ENCODE measurements at places on chromosomes 2 and 18.

DNA sequence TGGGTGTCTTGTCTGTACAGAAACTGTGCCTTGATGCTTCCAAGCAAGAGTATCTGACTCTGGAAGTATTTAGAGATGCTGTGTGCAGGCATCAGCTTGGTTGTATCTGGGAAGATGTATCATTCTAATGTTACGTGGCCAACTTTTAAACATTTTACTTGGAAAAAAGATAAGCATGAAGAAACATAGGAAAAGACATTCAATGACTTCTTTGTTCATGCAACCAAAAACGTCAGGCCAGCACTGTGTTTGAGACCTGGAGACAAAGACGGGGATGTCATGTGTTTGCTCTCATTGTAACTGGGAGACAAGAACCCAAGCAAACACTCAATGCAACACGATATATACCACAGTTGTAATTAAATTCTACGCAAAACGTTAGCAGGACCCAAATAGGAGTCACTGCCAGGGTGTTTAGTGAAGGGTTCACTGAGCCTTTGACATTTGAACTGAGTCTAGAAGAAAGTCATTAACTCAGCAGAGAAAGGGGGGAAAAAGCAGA is 8.9 kb upstream of the SESTD1 start:
- DNase-seq = no peak

DNA sequence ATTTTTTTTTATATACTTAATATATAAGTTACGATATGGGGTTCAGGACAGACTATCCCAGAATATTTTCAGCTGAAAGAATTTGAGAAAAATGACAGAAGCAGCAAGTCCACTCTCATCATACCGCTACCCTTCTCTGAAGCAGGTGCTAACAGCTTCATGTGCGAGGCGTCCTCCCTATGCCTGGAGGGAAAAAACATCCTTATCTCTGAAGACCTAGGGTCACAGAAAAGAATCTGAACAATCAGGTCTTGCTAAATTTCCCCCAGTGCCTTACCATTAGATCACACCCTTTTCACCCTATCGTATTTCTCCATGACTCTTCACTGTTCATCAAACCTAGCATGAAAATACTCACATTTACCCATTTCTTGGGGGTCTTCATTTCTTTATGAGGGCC is 51.9 kb upstream of the CREB1 start:
- no peak for DNase-seq

- no peak for DNase-seq
Observed at GRCh38 chr2:71705171-71705960, 252.0 kb downstream of the DYSF start.

GRCh38 chr2:212897296-212897695 is 254.1 kb downstream of the IKZF2 start:
- no peak for DNase-seq

DNA sequence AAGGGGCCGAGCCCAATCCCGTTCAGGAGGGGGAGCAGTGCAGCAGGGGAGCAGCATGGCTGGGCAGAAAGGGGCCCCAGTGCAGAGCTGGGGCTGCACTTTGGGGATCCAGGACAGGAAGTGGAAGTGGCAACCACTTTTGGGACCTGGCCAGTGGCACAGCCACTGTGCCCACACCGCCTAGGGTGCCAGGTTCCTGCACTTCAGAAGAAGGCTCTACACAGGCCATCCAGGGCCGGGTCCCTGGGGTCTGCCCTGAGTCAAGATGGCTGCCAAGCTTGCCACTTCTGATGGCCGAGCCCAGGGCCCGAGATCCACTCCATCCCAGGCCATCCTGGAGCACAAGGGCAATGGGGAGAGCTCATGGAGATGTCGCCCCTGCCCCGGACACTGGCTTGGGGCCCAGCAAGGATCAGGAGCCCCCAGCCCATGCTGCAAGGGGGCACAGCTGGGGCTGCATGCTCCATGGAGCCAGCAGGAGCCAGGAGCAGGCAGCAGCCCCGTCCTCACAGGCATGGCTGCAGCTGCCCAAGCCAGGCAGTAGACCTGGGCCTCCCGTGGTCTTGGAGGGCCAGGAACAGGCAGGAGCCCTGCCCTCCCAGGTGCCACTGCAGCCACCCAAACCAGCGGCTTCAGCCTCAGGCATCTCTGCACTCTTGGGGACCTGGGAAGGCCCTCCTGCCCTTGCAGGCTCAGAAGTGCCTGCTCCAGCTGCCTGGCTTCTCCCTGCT is 35.0 kb upstream of the ID2 start:
- DNase-seq = no peak

DNA sequence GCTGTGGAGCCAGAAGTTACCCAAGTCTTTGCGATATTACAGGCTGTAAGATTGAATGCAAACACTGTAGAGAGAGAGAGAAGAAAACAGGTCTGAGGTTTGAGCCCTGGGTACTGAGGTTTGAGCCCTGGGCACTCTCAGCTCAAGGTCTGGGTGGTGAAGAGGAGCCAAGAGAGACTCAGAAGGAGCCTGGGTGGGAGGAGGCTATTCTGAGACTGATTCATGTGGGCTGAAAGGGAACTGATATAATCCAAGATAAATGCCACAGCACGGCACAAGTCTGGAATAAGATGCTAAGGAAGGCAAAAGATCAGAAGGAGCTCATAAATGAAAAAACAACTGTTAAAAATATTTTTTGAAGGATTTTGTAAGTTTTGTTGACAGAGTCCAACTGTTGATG is 407.6 kb upstream of the HS6ST1 start:
- DNase-seq = no peak

GRCh38 chr18:35116784-35117318 is 75.6 kb downstream of the MAPRE2 start:
- DNase-seq = no peak

GRCh38 chr2:152176113-152176714 is 651 bp upstream of the STAM2 start:
- DNase-seq = no peak

DNA sequence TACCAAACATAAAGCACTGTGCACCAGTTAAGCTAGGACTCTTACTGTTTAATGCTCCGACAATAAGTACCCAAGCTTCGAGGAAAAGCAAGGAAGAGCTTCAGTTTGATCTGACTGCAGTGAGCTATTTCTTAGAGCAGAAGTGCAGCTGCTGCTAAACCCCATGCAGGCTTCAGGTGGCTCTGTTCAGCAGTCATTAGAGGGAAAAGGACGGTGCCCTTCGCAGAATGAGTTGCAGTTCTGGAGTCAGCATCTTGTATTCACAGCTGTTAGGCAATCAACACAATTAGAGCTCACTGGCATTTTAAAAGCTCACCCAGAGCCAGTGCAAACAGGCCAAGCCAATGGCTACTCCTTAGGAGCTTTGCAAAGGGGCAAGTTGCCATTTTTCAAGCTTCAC is 1.5 kb upstream of the CERKL start:
- DNase-seq = no peak

- DNase-seq = no peak
Observed at GRCh38 chr2:44869761-44870160, 71.7 kb upstream of the SIX3 start.

GRCh38 chr2:236882074-236882473 is 203.6 kb upstream of the COPS8 start:
- no peak for DNase-seq

DNA sequence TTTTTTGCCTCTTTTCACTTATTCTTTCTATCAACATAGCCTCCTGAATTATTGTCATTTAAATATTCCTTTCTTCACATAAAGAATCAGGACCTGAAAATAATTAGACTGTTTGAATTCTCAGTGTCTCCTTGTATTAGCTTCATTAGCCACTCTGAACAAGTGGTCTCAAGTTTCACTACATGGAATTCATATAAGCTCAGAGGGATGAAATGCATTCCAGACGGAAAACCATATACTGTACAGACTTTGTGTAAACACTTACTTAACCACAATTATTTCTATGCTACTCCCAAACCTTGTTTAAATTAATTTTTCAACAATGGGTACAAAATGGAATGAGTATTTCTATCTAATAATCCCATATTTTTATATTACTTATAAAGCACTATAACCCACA is 53.4 kb downstream of the CHN1 start:
- no peak for DNase-seq
